ENCODE measurements at places on chromosomes 3 and 15.

DNA sequence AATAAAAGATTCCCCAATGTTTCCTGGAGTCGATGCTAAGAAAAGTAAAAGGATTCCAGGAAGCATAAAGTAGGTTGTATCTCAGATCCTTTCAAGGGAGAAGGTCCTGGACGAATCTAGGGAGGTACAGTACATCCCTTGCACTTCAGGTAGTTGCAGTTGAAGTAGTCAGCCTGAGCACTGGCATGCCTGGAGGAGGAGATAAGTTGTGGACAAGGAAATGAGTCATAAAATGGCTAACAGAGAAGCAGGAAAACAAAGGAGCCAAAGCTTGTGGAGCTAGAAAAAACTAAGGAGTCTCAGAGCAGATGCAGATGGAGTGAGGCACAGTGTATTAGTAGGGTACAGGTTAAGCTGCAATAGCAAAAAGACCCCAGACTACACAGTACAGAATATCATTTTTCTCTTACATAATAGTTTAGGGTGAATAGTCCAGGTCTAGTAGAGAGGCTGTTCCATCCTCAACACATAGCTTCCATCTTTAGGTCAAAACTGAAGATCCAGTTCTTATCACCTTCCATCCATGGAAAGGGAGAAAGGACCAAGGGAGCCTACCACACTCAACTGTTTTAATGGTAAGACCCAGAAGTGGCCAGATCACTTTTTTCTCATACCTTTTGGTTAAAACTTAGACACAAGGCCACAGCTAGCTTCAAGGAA lies 41.3 kb downstream of the COL6A5 start:
- no peak for DNase-seq

DNA sequence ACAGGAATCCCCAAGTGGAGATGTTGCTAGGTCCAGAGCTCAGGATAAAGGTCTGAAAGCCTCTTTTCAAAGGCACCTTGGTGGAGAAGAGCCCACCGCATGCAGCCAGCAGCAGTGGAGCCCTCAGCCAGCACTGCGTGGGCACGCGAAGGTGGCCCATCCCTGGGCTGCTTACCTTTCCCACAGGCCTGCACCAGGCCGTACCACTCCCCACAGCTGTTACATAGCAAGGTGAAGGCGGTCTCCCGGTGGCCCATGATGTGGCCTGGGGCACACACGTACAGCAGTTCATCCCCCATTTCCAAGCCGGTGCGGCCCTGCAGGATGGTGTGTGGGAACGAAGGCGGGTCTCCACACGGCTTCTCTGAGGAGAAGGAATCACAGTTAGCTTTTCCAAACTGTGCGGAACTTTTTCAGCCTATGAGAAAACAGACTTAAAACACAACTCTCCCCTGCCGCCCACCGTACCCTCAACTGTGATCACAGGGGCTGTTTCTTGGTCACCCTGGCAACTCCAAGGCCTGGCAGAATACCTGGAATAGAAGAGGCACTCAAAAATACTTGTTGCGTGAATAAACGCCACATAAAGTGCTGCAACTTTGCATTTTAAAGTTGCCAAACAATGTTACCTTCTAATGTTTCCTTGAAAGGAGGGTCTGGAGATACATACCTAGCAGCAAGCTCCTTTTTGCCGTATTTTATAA lies 43.7 kb downstream of the SUSD5 start:
- DNase-seq: no peak

- no peak for DNase-seq
These were observed 3.1 kb upstream of the ACAP2 start for GRCh38 chr3:195445885-195446284.

DNA sequence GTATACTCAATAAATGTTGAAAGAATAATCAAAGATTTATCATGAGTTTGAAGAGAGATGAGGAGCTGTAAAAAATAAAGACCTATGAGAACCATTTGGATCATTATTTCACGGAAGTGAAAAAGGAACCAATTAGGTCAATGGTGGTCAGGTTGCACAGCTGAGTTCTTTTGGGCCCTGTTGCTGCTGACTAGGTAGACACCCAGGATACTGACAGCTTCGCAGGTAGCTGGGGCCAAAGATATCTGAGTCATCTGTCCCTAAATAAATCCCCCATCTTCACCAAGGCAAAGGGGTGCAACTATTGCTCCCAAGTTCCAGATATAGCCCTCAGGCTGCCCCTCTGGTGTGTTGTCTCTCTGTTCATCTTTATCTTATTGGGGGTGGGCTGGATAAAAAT lies 5.0 kb upstream of the ARL14 start:
- DNase-seq: no peak

- DNase-seq: no peak
These were observed 30.2 kb upstream of the OCA2 start for GRCh38 chr15:28129231-28129848.

DNA sequence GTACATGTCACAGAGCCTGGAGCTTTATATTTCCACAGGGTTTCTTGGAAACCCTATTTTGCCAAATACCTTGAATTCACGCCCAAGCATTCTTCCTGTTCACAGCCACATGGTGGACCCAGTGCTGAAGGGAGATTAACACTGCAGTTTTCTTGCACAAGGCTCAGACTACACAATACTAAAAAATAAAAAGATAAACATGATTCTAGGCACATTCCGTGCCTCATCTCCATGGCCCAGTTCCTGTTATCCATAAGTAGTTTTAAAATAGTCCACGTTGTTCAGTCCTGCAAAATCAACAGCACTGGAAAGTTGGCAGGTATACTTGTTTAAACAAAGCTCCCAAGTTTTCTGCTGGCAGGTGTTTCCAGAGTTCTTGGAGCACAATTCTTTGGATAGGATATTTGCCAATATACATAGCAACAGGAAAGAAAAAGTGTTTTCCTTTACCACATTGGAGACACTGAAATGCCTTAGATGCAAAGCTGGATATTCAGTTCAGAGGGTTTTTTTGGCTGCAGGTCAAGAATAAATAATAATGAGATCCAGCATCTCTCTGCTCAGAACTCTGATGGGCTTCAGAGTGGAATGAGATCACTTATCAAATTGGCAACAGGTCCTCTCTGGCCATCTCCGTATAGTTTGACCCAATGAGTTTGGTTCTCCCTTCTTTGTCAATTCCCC lies 88.1 kb upstream of the TGFBR2 start:
- DNase-seq: no peak

DNA sequence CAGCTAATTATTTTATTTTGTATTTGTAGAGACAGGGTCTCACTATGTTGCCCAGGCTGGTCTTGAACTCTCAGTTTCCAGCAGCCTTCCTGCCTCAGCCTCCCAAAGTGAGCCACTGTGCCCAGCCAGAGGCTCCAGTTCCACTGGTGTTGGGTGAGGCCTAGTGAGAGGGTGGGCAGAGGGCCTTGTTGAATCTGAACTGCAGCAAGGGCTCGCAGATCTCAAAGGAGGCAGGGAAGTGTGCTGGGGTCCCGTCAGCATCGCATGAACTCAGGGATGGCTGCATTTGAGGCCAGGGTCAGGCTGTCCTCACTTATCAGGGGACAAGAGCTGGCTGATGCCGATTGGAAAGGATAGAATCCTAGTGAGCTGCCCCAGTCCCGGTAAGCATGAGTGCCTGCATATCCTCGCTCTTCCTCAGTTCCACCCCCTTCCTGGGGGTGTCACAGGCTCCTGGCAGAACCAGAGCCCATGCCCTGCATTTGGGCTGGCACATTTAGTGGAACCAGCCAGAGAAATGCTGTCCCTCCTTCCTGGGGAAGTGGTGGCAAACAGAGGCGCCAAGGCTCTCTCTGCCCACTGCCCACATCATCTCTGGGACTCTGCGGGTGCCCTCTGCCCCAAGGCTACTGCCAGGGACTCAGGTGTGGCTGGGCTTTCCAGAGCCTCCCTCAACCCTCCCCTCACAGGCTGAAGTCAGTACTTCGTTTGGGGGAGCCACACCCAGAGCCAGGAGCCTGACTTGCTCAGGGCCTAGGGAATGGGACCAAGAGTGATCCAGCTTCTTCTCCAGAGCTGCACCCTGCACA lies 24.1 kb downstream of the ALS2CL start:
- no peak for DNase-seq

GRCh38 chr3:58622892-58623291 lies 43.7 kb downstream of the FAM3D start:
- DNase-seq: no peak

DNA sequence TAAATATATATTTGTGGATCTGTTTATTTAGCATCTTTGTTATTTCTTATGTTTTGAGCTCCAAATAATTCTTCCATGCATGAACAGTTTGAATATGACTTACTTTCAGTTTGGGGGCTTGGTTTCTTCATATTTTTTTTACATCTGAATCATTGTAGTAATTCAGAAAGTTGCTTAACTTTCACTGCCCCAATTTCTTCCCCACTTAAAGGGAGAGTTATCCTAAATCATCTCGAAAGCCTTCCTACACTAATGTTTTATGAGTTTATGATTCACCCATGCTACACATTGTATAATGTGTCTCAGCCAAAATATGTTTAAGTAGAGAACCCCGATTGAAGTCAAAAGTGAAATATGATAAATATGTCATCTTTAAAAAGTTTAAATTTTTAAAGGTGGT lies 47.8 kb downstream of the SPRED1 start:
- DNase-seq: no peak

GRCh38 chr3:47664519-47664918 lies 85.9 kb upstream of the CSPG5 start:
- no peak for DNase-seq

DNA sequence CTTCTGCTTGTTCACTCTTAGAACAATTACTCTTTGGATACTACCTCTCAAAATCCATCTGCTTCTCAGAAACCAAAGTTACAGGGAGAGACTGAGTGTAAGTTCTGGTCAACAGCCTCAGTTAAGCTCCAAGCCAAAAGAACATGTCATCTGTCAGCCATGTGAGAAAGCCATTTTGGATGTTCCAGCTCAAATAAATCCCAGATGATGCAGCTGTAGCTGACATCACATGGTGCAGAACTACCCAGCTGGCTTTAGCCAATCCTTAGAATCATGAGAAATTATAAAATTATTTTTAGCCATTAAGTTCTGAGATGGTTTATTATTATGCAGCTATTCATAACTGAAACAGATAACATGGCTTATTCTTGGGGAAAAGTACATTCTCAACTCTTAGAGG lies 696.0 kb downstream of the ZNF385D start:
- DNase-seq: no peak

GRCh38 chr15:67383899-67384298 lies 129.3 kb downstream of the IQCH start:
- no peak for DNase-seq

GRCh38 chr3:47083786-47084185 lies 80.1 kb downstream of the SETD2 start:
- no peak for DNase-seq

DNA sequence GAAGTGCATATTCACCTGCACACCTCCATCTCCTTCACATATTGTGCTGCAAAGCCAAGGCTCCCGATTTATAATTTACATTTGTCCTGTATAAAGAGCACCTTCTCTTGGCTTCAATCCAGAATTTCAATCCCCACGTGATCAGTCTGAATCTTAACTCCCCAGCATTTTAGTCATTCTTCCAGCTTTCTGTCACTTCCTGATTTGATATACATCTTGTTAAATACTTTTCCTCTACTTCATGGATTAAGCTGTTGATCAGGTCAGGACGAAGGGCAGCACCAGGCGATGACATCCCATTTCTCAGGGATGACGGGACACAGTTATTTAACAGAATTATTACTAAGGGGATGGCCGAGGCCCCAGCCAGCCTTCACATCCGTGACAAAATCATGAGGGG lies 212.5 kb downstream of the EPHB1 start:
- no peak for DNase-seq

GRCh38 chr3:104458657-104459056 lies 908.1 kb upstream of the ALCAM start:
- DNase-seq: no peak

- DNase-seq: no peak
These were observed 26.1 kb downstream of the RAB6B start for GRCh38 chr3:133869586-133869985.
